RCC 7860 (cell line): ENCODE measurements at places on chromosomes 3 and 15.
A peak's percentile ranks its signal among the peaks of the same experiment; 100 is the strongest.

- no peak for DNase-seq
Observed at GRCh38 chr15:89777073-89777751, 1.1 kb downstream of the MESP2 start.

GRCh38 chr3:76586471-76586870 lies 453.4 kb upstream of the ROBO2 start:
- no peak for DNase-seq

GRCh38 chr3:23537101-23537551 lies 268.6 kb upstream of the UBE2E1 start:
- DNase-seq = no peak

DNA sequence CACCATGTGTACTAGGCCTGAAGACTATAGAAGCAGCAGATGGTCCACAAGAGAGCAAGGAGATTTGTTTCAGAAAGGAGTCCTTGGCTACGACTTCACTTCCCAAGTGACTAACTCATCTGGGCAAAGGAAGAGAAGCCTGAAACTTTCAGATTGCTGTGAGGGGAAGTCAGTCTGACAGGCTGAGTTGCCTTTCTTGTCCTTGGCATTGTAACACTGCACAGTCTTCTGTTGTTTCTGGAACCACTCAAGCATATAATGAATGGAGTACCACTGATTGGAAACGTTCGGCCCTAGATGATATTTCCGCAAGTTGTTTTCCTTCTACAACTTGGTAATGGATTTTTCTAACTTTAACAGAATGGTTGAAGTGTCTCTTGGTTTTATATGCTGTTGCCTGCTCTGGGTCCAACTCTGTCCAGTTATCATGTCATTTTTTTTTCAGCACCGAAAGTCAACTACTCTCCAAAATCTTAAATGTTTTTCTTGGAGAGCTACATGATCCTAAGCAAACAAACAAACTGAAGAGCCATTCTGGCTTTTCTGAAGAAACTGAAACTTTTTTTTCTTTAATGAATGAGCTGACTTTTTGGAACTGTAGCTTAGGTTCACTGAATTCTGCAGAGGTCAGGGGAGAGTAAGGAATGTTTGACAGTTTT lies 685.7 kb downstream of the MECOM start:
- DNase-seq = no peak

DNA sequence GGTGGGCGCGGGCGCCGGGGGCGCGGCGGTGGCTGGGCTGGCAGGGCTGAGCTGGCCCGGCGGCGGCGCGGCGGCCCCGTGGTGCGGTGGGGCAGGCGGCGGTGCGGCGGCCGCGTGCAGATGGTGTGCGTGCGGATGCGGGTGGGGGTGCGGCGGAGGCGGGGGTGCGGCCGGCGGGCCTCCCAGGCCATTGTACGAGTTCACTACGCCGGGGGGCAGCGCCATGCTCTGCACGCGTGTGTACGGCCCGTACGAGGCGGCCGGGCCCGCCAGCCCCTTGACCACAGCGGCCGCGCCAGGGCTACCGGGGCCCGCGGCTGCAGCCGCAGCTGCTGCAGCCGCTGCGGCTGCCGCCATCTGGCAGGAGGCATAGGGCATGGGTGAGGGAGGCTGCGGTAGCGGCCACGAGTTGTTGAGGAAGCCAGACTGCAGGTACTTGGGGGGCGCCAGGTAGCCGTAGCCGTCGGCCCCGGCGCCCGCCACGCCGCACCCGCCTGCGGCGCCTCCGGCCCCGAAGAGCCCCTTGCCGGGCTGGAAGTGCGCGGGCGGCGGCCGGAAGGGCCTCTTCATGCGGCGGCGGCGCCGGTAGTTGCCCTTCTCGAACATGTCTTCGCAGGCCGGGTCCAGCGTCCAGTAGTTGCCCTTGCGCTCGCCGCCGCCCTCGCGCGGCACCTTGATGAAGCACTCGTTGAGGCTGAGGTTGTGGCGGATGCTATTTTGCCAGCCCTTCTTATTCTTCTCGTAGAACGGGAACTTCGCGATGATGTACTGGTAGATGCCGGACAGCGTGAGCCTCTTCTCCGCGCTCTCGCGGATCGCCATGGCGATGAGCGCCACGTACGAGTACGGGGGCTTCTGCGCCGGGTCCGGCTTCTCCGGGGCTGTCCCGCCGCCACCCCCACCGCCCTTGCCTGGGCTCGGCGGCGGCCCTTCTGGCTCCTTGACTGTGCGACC lies 951 bp downstream of the FOXL2 start:
- no peak for DNase-seq

DNA sequence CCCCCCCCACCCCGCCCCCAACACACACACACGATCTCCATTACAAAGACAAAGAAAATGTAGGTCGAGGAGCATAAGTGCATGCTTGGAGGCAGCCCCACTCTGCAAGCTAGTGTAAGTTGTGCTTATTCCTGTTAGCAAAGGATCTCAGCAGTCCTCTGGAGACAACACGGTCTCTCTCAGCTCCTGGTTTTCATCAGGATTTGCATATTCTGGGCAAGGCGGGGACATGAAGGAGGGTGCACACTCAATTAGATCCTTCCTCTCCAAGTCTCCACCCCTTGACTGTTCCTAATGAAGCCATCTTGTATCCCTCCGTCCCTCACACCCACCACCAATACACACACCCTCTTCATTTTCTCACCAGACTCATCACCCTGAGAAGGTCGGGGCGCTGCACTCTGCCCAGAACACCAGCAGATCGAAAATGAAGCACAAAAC lies 63.8 kb downstream of the MRPL46 start:
- no peak for DNase-seq

DNA sequence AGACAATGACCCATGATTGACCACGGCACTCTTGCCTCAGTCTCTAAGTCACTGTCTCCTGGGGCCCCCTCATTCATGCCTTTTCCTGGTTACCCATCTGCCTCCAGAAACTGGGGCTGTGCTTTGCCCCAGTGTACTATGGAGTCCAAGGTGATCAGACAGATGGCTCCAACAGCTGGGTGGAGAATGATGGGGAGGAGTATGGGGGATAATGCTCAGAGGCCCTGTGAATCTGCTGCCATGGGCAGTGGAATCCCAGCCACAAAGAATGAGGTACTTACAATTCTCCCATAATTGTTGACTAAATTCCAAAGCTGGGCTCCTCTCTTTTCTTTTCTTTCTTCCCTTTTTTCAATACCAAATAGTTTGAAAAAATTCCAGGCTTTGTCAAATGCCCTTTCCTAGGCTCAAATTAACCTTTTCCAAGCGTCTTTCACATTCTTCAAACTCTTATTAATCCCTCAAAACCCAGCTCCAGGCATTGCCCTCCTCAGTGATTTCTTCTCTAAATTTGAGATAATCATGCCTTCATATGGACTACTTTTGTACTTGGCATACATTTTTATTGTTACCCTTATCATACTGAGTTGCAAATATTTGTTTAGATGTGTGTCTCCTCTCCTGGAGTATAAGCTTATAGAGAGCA lies 148.5 kb upstream of the ICE2 start:
- no peak for DNase-seq

GRCh38 chr15:56988219-56988618 lies 69.8 kb downstream of the TCF12 start:
- no peak for DNase-seq

- no peak for DNase-seq
Observed at GRCh38 chr3:145490088-145491048, 670.6 kb downstream of the PLOD2 start.

GRCh38 chr3:42743204-42743995 lies 29.7 kb downstream of the CCDC13 start:
- DNase-seq = no peak

GRCh38 chr3:190617185-190617584 lies 103.3 kb downstream of the IL1RAP start:
- peak; percentile 13 for DNase-seq

- DNase-seq = peak; percentile 83
Observed at GRCh38 chr3:161914703-161915417, 418.3 kb downstream of the OTOL1 start.

- peak; percentile 71 for DNase-seq
Observed at GRCh38 chr3:120145542-120146285, 51.5 kb upstream of the GSK3B start.

- no peak for DNase-seq
Observed at GRCh38 chr3:64650096-64650622, 37.6 kb downstream of the ADAMTS9 start.

- no peak for DNase-seq
Observed at GRCh38 chr15:67735896-67736295, 89.4 kb upstream of the SKOR1 start.

GRCh38 chr3:134965865-134966481 lies 170.9 kb downstream of the EPHB1 start:
- DNase-seq = no peak

GRCh38 chr15:95937128-95937528 lies 393.4 kb upstream of the NR2F2 start:
- no peak for DNase-seq

- no peak for DNase-seq
Observed at GRCh38 chr3:27752926-27753325, 30.8 kb upstream of the EOMES start.

- peak; percentile 76 for DNase-seq
Observed at GRCh38 chr3:58164199-58164879, 46.4 kb downstream of the DNASE1L3 start.

GRCh38 chr15:85583923-85584390 lies 203.6 kb downstream of the AKAP13 start:
- DNase-seq = peak; percentile 54

DNA sequence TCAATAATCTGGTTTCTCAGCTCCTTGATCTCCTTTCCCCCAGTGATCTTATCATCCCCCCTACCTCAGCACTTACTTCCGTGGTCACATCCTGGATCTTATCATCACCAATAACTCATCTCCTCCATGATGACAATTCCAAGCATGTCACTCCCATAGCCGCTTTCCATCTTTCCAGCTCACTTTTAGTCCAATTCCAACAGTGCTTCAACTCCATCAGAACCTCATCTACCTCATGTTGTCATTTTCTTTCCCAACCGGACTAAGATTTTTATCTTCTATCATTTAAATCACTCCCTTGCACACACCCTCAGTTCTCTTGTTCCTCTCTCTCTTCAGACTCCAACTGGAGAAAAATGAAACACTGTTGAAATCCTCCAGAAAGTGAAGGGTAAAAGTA lies 75.9 kb upstream of the UBE2E2 start:
- no peak for DNase-seq

- DNase-seq = no peak
Observed at GRCh38 chr3:180447136-180447535, 154.8 kb upstream of the TTC14 start.

DNA sequence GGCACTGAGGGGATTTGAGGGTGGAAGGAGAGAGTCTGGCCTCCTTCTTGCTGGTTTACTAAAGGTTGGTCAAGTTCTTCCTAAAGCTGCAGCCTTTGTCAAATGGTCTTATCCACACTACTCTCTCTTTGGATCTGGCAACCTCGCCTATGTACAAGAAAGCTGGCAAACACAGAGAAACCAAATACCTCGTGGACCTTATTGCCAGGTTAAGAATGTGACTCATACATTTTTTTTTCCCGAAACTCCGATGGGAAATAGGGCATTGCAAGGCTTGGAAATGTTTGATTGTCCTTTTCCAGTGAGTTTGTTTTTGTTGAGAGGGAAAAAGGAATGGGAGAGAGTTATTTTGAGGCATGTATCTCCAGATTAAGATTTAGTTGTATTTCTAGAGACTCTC lies 13.9 kb downstream of the EOMES start:
- DNase-seq = no peak

DNA sequence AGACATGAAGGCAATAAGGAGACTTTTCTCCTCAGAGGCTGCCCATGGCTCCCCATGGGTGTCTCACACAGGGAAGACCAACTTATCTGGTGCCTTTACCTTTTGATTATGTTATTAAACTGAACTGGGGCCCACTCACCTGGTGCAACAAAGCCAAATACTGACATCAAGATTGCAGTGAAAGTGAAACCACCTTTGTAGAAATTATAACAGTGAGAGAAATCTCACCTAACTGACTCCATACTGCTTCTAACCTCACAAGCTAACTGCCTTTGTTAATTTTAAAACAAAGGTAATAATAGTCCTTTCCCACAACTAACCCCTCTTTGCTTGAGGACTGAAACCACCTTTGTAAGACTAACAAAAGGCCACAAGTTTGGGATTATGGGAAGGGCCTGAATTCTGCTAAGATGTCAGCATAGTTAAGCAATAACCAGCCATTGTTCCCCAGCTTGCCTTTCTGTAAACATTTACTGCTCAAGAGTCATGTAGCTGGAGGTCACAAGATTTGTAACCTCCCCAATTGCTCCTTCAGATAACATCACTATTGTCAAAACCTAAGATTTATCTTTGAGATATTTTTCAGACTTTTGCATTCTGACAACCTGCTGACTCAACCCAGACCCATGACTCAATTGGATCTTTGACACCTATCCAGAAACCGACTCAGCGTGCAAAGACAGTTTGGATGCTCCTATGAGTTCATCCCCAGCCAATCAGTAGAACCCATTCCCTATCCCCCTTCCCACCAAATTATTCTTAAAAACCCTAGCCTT lies 420.3 kb upstream of the CFAP20DC start:
- peak; percentile 95 for DNase-seq

DNA sequence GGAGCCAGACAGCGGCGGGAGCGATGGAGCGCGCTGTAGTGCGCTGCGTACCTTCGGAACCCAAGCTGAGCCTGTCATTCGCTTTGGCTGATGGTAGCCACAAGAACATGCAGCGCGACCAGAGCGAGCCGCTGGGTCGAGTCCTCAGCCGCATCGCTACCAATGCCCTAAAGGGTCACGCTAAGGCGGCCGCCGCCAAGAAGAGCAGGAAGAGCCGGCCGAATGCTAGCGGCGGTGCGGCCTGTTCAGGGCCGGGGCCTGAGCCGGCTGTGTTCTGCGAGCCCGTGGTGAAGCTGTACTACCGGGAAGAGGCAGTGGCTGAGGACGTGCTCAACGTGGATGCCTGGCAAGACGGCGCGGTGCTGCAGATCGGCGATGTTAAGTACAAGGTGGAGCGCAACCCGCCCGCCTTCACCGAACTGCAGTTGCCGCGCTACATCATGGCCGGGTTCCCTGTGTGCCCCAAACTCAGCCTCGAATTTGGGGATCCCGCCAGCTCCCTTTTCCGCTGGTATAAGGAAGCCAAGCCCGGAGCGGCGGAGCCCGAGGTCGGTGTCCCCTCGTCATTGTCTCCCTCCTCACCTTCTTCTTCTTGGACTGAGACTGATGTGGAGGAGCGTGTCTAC lies 498 bp downstream of the PDE12 start:
- no peak for DNase-seq

DNA sequence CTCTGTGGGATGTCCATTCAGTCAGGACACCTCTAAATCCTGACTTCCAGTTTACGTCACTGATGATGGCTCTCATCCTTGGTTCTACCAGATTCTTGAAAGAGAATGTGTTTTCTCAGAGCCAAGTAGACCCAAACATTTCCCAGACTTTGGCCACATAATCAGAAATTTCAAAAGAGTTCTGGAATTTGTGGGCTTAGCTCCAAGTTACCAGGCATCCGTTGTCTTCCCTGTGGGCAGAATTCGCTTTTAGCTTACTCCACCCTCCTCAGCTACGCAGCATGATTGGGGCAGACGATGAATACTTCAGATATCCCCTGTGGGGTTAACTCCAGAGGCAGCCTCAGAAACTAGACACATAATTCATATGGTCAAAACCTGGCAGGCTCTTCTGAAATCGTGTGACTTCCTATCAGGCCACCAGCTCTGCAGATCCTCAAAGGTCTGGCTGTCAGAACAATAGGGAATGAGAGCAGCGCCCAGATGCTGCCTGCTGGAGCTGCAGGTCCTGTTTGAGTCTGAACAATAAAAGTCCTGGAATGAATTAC lies 30.6 kb downstream of the CRTC3 start:
- no peak for DNase-seq

GRCh38 chr3:150497956-150498355 lies 48.3 kb downstream of the SERP1 start:
- DNase-seq = peak; percentile 76
